Stimulated activated CD4-positive, alpha-beta T cell treated with anti-CD3 and anti-CD28 coated beads, TNF-alpha, amount 100 ng/mL, for 48 hours (primary cell): ENCODE measurements at places on chromosomes 5 and 9.

- DNase-seq, result no peak
Measured at GRCh38 chr5:100889896-100890295, 13.2 kb downstream of the ST8SIA4 start.

DNA sequence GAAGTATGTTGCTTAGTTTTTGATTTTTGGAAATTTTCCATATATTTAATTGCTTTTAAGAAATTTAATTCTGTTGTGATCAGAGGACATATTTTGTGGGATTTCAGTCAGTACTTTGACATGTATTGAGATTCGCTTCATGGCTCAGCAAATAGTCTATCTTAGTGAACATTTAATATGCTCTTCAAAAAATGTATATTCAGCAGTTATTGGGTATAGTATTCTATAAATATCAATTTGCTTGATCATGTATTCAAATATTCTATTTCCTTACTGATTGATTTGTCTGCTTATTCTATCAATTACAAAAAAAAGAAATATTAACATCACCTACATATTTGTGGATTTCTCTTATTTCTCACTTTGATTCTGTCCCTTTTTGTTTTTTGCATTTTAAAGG is 79.5 kb upstream of the HAND1 start:
- DNase-seq, result no peak

- DNase-seq, result no peak
Measured at GRCh38 chr5:43335681-43336080, 22.5 kb upstream of the HMGCS1 start.

DNA sequence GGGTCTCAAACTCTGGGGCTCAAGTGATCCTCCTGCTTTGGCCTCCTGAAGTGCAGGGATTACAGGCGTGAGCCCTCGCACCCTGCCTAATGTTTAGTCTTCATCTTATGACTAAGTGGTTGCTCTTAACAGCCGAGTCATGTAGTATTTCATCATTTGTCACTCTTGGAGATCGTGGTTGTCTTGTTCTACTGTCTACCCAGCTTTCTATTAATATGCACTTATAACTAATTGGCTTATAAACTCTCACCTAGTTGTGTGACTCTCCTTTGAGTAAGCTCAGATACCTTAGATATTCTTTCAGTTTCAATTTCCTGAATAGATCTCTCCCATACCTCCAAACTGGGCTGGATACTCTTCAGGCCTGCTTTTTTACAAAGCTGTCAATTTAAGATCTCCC is 19.9 kb downstream of the SLC44A1 start:
- no peak for DNase-seq

GRCh38 chr5:73454379-73455036 is 5.9 kb upstream of the FOXD1 start:
- no peak for DNase-seq

DNA sequence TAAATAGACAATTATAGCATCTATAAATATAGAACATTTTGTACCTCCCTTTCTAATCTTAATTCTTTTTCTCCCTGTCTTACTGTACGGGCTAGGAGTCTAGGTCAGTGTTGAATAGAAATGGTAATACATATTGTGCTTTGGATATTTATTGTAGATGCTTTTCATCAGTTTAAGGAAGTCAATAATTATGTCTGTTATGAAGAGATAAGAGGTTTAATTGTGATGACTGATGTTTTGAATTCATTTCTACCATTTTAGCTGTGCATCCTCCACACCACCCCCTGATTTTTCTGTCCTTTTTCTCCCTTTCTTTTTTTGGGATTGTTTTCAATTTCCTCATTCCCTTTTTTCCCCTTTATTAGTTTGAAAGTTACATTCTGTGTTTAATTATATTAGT is 95.8 kb downstream of the DOCK2 start:
- DNase-seq, result no peak

- no peak for DNase-seq
Measured at GRCh38 chr5:102627315-102627714, 127.8 kb upstream of the PAM start.
